ENCODE measurements at places on chromosomes 2 and 18.

GRCh38 chr2:71839826-71840225, 307.8 kb downstream of the CYP26B1 start:
- DNase-seq, result no peak

DNA sequence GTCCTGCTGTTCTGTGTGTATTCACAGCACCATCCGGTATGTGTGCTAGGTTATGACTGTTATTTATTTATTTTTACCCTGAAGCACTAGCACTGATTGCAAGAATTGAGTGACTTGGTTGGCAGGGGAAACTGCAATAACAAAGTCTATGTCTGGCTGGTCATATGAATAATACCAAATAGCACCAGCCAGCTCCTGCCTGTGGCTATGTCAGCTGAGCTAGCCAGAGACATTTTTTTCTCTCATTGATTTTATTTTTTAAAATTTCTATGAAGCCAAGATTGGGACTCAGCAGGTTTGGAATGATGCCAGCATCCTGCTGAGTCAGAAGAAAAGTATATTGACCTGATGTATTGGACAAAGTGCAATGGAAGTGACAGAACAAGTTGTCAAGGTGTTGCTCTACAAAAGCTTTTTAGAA, 188.5 kb upstream of the CDH2 start:
- no peak for DNase-seq

DNA sequence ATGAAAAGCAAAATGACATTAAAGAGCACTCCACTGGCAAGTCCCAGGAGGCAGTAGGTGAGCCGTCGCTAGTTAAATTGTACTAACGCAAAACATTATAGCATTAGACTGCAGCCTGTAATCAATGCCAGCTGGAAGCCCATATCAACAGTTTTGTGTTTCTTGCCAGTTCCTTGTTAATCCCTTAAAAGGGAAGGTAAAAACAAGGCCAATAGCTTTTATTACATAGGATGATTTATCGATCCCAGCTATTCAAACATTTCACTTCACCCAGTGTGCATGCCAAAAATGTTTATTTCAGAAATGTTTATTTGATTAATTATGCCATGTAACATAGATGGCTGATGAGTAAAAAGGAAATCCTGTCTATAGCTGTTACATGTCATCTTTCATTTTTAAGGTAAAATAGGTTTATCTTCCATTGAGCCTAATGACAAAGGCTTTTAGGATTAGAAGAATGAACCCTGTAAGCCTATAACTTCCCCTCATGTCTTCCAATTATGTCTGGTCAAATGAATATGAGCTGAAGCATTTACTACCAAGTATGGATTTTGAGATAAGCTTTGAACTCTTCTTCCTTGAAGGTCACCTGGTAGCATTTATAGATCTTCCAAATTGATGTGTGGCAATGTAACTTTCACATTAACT, 591.2 kb downstream of the RNF144A start:
- DNase-seq, result no peak

DNA sequence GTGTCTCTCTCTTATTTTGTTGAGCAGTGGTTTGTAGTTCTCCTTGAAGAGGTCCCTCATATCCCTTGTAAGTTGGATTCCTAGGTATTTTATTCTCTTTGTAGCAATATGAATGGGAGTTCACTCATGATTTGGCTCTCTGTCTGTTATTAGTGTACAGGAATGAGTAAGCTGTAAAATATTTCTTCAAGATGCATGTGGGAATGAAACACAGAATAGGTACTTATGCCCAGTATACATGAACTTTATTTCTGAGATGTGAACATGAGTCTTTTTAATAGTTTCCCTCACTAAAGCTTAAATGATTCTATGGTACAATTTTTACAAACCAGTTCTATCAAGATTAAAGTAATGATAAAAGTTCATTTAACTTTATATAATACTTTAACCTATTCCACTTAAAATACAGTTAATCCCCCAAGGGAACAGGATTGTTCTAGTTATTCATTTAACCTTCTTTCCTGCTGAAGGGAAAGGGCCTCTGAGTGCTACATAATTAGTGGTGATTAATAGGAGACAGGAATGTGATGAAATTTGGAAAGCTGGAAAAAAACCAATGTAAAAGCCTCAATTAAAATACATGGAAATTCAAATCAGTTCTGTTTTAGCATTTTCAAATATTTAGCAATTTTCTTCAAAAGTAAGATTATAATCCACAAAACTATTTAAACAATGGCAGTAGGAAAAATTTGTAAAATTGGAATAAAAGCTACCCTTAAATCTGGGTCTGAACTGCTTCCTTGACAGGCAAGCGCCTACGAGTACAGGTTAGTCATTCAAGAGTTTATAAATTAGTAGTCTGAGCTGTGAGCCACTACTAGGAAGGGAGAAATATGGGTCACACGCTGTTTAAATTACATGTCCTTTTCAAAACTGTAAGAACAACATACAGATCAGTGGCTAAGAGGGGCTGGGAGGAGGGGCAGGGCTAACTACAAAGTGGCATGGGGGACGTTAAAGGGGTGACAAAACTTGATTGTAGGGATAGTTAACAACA, 28.9 kb downstream of the SPIRE1 start:
- no peak for DNase-seq

- no peak for DNase-seq
Observed at GRCh38 chr18:10141559-10141958, 227.7 kb downstream of the VAPA start.

DNA sequence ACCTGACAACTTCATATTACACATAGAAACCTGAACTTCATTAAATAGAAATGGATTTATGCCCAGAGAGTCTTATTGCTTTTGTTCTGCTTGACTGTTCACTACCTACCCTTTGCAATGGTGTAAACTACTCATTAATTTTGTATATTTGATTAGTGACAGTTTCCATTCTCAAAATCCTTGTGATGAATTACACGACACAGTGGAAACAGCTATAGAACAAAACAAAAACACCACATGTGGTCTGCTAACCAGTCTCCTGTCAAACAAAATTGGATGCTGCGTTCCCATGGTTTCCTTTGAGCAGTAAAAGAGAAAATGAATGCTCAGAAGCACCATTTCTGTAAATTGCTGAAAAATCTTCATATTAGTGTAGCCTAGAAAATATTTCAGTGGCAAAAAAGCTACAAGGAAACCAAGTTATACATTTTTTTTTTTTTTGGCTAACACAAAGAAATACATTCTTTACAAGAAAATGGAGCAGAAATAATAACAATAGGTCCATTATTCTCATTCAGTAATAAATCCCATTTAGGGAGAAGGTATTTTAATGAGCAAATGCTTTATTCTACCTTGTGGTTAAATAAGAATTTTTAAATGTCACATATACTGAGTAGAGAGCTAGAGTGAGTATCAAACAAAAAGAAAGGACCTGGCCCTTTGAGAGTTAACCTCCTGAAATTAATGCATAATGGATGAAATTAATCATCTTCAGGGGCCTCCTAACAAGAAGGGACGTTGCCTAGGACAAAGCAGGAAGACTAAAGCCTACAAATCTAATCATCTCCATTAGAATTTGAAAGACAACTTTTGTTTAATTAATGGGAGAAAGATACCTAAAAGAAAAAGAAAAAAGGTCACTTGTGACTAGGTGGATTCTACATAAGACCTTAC, 355.1 kb upstream of the ZC3H15 start:
- no peak for DNase-seq

DNA sequence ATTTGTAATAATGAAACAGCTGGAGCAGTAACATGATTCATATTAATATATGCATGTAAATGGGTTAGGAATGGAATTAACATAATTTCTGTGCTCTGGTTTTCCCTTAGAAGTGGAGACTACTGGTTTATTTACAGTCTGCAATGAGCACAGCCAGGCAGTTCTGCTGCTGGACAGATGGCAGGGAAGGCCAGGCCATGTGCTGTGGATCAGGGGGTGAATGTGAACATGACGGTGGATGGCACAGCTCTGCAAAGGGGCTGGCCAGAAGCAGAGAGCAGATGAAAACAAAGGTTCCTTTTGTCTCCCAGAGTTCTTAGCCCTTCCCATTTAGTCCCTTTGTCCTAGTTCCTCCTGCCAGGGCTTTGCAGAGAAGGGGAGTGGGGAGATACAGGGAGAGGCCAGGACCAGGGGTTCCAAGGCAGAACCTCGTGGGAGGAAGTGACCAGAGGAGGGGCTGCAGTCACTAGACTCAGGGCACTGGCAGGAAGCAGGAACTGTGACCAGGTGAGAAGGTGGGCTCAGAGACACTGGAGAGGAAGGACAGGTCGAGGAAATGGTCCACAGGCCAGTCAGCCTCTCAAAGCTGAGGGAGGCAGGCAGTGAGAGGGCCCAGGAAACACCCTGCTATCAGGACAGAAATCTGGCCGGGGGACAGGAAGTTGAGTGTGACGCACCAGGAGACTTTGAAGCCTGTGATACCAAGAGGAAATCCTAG, 112.9 kb upstream of the ATP8B1 start:
- peak; percentile 17 for DNase-seq

- no peak for DNase-seq
Observed at GRCh38 chr18:39667905-39668304, 2102.3 kb upstream of the CELF4 start.

All from HepG2 (cell line).